NCI-H748 treated with DMSO at 0.1 percent for 48 hours (cell line): ENCODE measurements at places on chromosomes 1 and 21.

- no peak for DNase-seq
These were observed 718.3 kb upstream of the PTBP2 start for GRCh38 chr1:96002969-96003964.

DNA sequence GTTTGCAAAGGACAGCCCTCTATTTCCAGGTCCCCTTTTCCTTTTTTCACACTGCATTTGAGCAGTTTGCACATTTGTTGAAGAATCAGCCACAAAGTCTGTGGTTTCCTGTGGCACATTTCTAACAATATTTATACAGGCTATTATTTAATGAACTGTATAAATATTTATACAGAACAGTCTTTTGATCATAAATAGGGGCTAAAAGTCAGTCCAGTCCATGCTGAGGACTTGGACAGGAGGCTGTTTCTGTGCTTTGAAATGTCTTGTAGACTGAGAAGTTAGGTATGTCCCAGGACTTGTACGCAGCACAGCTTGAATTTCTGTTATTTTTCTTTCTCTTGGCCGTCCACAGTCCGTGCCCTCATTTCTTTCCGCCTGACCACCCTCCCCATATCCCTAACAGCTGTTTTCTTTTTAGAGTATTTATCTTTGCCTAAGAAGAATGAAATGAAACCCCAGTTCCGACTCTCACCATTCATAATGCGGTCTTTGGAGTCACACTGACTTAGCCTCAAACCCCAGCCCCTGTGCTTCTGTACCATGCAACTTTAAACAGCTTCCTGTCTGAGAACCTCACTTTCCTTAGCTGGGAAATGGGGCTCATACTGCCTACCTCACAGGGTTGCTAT, 19.7 kb downstream of the FGGY start:
- no peak for DNase-seq

GRCh38 chr1:74681449-74681848, 7.9 kb upstream of the ERICH3 start:
- DNase-seq, result no peak

DNA sequence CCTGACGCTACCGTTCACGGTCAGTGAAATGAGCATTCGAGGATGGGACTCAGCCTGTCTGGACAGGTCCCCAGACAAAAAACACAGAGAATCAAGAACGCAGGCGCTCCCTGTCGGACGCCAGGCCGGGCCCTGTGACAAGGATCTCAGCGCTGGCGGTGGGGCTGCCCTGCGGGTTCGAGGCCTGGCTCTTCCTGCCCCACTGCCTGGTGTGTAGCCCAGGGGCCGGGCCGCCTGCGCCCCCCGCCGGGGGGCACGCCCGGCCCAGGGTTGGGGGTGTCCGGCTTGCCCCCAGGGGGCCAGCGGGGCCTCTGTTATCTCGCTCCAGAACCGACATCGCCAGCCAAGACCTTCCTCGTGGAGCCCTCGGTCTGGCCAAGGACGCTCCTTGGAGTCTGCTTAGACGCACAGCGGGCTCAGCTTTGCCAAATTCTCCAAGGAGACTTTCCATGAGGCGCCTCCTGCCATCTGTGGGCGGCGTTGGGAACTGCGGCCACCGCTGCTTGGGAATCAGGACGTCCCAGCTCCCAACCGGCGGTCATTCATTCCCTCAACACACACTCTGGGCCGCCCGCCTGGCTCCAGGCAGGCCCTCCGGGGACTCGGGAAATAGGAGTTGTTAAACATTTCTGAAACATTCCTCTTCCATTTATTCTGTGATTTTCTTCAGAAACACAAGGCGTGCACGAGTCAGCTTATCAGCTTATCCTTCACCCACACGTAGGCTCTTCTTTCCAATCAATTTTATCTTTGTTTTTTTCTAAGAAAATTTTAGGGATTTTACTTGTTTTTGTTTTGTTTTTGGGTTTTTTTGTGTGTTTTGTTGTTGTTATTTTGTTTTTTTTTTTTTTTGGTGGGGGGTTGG, 11.3 kb upstream of the RIPK4 start:
- peak; percentile 22 for DNase-seq

DNA sequence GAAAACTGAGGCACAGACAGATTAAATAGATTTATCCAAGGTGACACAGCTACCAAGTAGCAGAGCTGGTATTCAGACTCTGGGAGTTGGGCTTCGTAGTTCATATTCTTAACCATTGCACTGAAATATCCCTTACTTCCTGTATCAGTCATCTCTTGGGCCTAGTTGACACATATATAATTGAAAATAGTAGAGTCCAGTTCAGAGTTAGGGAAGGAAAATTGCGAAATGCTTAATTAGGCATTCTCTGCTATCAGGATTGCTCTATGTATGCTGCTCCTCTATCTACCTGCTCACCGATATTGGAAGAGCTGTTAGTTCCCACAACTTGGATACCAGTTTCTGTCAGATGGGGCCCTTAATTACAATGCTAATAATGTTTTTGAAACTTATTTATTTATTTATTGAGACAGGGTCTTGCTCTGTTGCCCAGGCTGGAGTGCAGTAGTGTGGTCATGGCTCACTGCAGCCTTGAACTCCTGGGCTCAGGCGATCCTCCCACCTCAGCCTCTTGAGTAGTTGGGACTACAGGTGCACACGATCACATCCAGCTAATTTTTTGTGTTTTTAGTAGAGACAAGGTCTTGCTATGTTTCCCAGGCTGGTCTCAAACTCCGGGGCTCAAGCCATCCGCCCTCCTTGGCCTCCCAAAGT, 8.2 kb downstream of the RCOR3 start:
- no peak for DNase-seq

- no peak for DNase-seq
These were observed 27.3 kb upstream of the ZNF362 start for GRCh38 chr1:33228935-33229487.

DNA sequence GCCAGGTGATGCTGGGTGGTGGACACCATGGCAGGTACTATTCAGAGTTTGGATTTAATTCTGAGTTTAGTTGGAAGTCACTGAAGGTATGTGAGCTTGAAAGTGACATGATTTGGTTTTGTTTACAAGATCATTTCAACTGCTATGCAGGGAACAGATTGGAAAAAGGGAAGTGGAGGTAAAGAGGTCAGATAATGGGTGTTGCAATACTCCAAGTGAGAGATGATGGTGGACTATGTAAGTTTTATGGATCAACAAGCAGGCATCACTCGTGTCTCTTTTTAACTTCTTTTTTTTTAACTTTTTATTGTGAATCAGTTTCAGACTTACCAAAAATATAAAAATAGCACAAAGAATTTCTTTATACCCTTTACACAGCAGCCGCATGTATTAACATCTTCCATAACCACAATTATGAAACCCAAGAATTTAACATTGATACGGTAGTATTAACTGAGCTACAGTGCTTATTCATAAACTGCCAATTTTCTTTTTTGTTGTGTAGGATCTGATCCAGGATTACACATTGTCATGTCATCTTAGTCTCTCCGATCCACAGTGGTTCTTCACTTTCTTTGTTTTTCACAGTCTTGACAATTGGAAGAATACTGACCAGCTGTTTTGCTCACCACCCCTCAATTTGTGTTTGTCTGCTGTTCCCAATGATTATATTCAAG, 24.9 kb upstream of the NHLH2 start:
- DNase-seq, result no peak

- DNase-seq, result no peak
These were observed 25.2 kb upstream of the TRIM45 start for GRCh38 chr1:117146575-117147340.

- no peak for DNase-seq
These were observed 161.8 kb downstream of the PCBP3 start for GRCh38 chr21:45805321-45805720.

DNA sequence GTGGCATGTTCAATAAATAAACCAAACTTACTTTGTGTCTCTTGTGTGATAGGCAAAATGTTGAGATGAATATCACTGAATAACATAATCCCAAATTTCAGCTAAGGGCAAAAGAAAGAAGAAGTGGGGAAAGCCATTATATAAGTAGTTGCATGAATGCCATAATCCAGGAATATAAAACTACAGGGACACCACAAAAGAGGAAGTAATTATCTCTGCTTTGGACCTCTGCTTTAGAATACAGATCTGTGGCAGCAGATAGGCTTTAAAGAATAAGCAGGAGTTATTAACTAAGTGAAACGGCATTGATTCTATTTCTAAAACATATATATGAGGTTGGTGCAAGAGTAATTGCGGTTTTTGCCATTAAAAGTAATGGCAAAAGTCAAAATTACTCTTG, 288.5 kb upstream of the SNX7 start:
- DNase-seq, result no peak

DNA sequence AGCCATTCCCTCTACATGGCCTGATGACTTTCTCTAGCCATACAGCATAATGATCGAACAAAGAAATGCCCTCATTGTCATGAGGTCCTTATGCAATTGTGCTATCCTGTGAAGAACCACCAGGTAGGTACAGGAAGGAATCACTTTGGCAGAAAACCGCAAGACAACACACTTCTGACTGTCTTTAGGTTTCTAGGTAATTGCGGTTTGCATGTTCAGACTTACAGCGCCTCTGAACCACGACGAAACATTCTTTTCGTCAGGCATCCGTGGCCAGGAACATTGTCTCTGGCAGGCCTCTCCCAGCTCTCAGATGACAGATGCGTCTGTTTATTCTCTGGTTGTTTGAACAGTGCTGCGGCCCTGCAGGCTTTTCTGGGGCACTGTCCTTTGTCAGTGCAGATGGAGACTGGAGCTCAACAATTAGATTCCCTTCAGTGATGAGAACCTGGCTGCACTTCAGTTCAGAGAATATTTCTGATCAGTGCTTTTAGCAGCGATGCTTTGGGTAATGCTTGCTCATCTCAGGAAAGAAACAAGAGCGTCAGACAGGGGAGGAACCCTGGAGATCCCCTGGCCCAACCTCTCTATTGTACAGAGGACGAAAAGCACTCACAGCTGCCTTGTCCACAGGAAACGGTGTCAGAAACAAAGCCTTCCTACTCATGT, 63.4 kb downstream of the B3GALT5 start:
- peak; percentile 95 for DNase-seq

DNA sequence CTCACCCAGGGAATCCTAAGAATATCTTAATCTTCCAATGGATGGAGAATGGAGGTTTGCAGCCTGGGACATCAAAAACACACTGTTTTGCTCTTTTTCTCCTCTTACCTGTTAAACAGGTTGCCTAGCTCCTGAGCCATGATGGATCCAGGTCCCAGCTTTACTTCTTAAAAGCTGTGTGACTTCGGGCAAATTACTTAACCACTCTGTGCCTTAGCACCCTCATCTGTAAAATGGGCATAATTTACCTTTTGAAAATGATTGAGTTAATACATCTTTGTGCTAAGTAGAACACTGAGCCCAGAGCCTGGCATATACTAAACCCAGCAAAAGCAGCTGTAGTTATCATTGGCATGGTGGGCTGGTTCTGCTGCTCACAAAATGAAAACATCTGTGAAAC, 10.2 kb downstream of the COQ8A start:
- no peak for DNase-seq

DNA sequence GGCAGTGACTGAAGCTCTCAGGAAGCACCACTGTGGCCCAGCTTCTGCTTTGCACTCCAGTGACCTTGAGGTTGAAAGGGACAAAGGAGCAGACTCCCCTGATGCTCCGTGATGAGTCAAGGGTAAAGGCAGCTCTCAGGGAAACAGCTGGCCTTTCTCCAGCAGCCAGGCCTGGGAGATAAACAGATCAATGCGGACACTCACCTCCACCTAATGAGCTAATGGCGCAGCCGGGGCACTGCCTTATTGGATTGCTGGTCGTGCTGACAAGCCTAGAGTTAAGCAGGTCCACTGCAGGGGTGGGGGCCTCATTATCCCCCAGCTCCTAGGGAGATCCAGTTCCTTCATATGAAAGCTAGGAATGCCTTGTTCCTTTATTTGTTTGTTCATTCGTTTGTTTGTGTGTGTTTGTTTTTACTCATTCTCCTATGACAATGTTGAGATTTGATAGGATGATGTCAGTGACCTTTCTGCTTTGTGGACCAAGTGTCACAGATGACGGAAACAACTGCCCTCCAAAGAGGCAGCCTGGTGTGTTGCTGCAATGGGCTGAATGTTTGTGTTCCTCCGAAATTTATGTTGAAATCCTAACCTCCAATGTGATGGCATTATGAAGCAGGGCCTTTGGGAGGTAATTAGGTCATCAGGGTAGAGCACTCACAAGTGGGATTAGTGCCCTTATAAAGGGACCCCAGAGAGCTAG, 141.4 kb upstream of the BEND5 start:
- DNase-seq, result peak; percentile 57

GRCh38 chr1:185529673-185530072, 204.5 kb upstream of the HMCN1 start:
- DNase-seq, result no peak

DNA sequence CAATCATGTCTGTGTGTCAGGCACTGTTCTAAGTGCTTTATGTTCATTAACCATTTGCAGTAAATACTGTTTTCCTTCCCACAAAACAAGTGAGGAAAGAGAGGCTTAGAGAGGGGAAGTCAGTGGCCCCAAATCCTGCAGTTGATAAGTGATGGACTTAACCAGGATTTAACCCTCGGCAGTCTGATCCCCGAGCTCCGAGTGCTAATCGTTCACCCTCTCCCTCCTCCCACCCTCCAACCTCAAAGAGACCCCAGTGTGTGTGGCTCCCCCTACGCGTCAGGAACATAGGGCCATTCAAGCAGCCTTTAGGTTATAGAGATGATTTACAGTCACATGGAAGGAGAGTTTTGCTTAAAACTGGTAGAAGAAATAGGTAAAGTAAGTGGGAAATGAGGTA, 47.2 kb downstream of the SCCPDH start:
- DNase-seq, result no peak

GRCh38 chr1:225652729-225653462, at the start of gene ENAH:
TSS of gene ENAH (minus strand) at chr1:225653123. CDS start at chr1:225652690, 433 bp downstream.
- DNase-seq, result peak; percentile 38

GRCh38 chr1:53639251-53639763, 99.7 kb downstream of the GLIS1 start:
- DNase-seq, result no peak

- no peak for DNase-seq
These were observed 61.5 kb upstream of the TIAM1 start for GRCh38 chr21:31405604-31406003.

DNA sequence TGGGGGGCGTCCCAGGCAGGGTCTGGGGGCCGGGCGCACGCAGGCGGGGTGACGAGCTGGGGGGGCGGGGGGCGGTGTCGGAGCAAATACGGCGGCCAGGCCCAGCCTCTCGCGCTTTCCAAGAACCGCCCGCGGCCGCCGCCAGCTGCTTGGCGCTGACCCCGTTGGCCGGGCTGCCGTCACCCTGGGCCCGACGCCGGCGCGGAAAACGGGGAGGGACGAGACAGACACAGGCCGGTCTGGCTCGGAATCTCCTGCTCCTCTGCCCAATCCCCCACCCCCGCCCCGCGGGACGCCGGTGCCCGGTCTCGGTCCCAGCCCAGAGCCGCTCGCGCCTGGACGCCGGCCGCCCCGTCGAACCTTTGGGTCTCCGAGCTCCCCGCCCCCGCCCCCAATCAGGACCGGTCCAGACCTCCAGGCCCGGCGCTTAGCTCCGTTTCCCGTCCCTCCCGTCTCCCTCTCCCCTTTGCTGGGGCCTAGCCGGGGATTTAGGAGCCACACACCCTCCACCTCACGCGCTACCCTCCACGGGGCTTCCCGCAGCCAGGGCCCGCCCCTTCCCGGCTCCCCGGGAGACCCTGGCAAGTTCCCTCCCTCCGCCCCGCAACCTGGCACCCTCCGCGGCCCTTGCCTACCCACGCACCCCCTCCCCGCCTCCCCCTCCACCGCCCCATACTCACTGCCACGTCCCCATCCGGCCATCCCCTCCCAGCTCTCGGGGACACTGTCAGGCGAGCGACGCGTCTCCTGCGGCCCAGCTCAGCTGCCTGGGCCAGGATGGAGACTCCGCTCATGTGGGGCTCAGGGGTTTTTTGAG, 800 bp upstream of the MMP23B start:
- DNase-seq, result no peak

- DNase-seq, result no peak
These were observed 65.2 kb downstream of the GBP6 start for GRCh38 chr1:89429062-89429461.
